ENCODE measurements at places on chromosomes 4 and X.

- DNase-seq = no peak
These were observed 47.3 kb upstream of the PPARGC1A start for GRCh38 chr4:23937173-23937572.

DNA sequence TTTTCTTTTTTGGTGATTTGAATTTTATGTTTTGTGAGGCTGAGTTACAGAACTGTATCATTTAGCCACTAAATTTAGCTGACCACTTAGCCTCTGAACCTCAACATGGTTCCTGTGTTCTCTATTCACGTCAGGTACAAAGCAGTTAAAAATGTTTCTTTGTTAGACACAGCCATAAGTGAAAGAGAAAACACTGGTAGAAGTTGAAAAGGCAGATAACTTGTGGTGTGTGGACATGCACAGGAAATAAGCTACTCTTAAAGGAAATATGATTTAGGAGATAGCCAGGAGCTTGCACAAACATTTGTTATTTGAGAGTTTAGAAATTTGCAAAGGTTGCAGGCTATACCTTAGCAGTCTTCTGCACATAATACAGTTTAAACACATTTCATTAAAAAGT lies 171.0 kb upstream of the RPS6KA3 start:
- no peak for DNase-seq

GRCh38 chr4:30719454-30720020 lies 632 bp upstream of the PCDH7 start:
- DNase-seq = no peak

DNA sequence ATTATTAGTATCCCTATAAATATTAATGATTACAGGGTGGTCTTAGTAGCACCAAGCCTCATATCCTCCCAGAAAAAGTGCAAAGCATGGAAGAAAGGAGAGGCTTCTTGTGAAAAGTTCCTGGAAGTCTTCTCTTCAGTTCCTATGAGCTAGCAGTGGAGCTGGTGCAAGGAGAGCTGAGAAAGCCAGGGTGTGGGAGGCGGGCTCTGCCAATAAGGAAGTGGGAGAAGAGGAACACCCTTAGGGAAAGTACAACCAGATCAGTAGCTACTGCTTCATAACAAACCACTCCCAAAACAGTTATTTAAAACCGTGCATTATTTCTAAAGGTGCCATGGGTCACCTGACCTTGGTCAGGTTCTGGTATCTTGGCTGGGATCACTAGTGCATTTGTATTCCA lies 72.4 kb downstream of the MAP9 start:
- DNase-seq = no peak

DNA sequence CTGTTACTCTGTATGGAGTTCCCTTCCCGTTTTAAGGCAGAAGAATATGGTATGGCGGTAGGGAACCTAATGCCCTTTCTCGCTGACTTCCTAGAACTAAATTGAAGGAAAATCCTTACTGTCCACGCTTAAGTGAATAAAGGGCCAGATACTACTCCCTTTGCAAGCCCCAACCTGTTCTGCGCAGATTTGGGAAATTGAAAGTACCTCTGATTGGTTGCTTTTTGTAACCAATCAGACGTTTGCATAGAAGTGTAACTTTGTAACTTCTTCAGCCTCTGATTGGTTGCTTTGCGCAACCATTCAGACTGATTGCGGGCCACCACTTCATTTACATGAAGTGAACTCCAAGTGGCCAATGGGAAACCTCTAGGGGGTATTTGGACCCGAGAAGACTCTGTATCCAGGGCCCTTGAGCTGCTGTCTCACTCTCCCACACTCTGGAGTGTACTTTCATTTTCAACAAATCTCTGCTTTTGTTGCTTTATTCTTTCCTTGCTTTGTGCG lies 1.2 kb upstream of the TMEM33 start:
- DNase-seq = peak; percentile 71

- no peak for DNase-seq
These were observed 164.3 kb downstream of the ENOX2 start for GRCh38 chrX:130738638-130739195.

- DNase-seq = no peak
These were observed 146.8 kb downstream of the PTTG2 start for GRCh38 chr4:38106886-38107514.

DNA sequence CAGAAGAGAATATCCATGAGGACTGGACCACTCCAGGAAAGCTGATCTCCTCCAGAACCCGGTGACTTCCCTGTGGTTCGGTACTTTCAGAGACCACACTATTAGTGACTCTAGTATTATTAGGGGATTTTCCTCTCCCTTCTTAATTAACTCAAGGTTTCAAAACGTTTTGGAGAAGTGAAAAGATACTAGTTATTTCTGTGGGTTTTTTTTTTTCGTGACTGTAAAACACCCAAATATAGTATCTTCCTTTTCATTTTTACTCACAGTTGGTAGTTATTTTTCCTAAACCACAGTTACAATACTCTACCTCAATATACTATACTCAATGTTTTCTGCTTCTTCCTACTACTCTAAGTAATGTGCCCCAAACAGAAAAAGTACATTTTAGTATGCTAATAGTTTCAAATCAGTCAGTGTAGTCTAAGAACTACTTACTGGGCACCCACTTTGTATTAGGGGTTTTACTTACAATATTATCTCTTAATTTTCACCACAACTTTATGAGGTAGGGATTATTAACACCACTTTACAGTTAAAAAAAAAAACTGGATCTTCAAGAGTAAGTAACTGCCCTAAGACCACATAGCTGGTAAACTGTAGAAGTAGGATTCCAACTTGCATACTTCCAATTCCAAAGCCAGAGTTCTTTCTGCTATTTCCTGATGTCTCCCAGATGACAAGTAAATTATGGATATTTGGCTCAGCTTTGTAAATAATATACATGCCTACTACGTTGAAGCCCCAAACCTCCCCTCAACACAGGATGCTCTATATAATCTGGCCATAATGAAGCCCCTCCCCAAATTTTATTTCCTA lies 45.0 kb downstream of the SLC9A7 start:
- no peak for DNase-seq

- DNase-seq = no peak
These were observed 7.5 kb upstream of the SETD7 start for GRCh38 chr4:139563515-139563914.

DNA sequence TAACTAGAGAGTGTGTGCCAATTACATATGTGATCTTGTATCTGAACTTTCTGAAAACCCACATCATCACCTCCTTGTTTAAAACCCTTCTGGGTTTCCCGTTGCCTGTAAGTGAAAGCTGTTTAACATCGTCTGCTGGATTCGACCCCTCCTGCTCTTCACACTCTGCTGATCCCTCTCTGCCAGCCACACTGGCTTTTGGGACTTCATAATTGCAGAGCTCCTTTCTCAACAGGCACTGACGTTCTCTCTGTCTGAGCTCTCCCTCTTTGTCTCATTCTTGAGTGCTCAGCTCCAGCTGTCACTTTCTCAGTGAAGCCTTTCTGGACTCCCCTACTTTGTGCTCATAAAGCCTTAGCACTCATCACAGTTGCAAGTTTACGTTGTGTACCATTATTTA lies 153.9 kb downstream of the CEP135 start:
- no peak for DNase-seq

- no peak for DNase-seq
These were observed 3.0 kb downstream of the RASSF6 start for GRCh38 chr4:73617256-73617655.

DNA sequence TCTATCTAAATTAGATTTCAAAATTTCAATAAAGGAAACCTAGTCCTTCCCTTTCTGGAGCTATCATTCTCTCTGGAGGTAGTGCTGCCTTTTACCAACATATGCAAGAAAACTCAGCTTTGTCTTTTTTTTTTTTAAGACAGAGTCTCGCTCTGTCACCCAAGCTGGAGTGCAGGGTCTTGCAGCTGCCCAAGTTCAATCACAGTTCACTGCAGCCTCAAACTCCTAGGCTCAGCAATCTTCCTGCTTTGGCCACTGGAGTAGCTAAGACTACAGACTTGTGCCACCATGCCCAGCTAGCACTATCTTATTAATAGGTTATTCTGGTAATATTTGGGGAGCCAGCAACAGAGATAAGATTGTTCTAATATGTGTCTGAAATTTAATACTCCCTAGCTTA lies 12.3 kb downstream of the AASDH start:
- no peak for DNase-seq

DNA sequence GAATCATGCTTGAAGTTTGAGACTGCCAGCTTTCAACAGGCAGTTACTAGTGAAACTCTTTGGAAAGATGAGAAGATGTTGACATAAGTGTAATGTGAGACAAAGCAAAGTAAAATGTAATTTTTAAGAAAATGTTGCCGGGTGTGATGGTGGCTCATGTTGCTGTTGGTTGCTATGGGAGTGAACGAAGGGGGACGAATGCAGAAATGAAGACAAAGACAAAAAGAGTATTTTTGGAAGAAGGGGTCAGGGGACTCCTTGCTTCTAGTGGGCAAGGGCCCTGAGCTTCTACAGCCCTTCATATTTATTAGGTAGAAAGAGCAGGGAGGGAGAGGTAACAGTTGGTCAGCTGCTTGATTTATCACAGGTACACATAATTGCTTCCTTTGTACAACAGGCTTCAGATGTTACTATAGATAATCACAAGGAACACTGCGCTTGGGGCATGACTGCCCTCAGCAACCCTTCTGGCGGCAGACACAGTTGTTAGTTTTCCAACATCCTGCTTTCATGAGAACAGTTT lies 11.9 kb upstream of the UGDH start:
- no peak for DNase-seq

DNA sequence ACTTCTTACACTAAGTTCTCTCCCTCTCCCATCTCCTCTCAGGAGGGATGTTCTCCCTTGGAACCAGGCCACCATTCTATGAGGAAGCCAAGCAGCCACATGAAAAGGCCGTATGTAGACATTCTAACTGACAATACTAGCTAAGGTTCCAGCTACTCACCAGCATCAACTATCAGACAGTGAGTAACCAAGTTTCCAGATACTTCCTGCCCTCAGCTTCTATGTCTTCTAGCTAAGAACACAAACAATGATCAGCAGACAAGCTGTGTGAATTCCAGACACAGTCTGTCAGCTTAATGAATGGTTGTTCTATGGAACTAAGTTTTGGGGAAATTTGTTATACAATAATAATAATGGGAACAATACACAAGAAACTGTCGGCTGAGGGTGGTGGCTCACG lies 50.8 kb downstream of the SMIM14 start:
- DNase-seq = no peak

GRCh38 chrX:121298499-121298898 lies 251.1 kb downstream of the GLUD2 start:
- no peak for DNase-seq

GRCh38 chr4:2260344-2261109 lies 1.4 kb downstream of the MXD4 start:
- no peak for DNase-seq

DNA sequence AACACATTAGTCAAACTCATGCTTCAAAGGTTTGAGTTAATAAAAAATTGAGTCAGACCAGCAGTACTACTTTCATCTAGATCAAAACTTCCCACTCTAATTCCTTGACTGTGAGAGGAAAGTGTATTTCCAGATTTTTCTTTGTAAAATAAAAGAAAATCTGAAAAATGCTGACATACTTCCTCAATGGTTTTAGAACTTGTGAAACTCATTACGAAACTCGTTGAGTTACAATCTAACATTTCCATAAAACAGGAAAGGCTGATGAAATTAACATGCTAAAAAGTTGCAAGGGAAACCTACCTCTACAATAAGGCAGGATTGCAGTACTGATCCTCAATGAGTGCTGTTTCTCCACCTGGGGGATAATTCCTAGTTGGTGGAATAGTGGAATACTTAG lies 217.8 kb upstream of the HCCS start:
- no peak for DNase-seq

- no peak for DNase-seq
These were observed 590.7 kb downstream of the BCOR start for GRCh38 chrX:39507034-39507433.

DNA sequence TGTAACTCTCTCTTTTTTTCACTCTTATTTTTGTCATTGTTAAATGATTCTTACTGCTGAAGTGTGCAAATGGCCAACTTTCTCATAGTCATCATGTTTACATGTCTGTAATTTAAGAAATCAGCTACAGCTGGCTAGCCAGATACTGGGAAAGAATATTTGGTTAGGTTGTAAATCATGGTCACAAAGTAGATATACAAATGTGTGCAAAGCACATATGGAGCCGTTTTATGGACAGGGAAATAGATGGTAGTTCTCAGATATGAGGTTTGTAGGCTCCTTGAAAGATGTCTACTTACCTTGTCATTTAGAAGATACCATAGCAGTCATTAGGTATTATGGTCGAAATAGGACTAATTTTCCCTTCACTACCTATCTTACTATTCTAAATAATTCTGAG lies 430.4 kb downstream of the ADGRL3 start:
- no peak for DNase-seq

DNA sequence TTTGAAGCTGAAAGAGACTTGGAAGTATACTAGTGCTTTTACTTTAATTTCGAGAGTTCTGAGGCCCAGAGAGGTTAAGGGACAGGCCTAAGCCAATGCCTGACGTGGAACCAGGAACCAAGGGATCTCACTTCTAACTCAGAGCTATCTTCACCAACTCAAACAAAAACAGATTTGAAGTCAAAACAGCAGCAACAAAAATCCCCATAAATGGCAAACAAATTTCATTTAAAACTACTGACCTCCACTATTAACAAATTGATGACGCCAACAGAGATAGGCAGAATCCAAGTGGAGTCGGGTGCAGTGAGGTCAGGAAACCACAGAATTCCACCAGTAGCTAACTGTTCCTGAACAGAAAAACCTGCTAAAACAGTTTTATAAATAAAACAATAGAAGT lies 5.0 kb downstream of the COX18 start:
- no peak for DNase-seq

- no peak for DNase-seq
These were observed 65.1 kb downstream of the KDM6A start for GRCh38 chrX:44938111-44938510.

DNA sequence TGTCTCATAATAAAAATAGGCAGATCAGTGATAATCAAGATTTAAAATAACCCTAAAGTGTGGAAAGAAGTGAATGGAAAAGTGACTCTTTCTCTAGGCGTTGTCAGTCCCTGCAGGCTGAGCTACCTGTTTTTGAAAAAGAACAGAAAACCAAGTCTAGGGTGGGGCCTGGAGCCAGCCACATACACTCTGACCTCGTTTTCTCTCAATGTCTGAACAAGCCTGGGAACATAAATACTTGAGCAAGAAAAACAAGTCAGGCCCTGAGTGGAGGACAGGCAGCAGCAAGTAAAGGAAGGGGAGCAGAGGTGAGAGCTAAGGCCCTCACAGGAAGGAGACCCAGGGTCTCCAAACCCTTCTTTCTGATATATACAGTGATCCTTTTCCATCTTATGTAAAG lies 91.7 kb upstream of the HPF1 start:
- no peak for DNase-seq

DNA sequence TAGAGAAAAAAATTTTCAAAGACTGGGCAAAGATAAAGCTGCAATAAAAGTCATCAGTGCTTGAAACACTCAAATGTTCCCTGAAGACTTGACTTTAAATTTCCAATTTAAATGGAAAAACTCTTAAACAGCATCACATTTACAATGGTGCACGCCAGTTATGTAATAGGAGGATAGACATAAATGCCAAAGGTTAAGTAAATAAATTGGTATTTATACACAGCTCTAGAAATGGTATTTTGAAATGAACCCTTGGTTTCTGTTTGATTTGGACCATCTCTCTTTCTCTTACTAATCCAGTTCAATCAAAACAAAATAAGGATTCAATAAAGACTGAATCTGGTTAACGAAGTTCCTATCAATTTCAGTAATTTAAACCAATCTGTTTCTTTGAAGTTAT lies 272.6 kb downstream of the GPM6A start:
- no peak for DNase-seq

Data from Panc1 (cell line).